ENCODE measurements at places on chromosomes 5 and 9.

- no peak for DNase-seq
These were observed 107.6 kb upstream of the RASGRF2 start for GRCh38 chr5:80852331-80853245.

DNA sequence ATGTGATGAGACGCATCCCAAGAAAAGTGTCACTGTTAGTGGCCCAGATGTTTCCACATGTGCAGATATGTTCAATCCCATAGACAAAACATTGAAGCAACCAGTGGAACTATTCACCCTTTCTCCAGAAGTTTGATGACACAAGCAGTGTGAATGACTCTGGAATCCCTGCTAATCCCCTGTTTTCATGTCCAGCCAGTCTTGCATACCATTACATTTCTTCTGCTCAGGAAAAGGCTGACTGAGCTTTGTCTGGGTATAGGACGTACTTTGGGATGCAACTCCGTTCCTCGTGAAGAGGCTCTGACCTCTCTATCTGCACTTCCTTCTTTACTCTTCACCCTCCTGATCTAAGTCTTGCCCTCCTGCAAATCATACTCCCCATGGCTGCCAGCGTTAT, 172.4 kb downstream of the NTRK2 start:
- DNase-seq: no peak

DNA sequence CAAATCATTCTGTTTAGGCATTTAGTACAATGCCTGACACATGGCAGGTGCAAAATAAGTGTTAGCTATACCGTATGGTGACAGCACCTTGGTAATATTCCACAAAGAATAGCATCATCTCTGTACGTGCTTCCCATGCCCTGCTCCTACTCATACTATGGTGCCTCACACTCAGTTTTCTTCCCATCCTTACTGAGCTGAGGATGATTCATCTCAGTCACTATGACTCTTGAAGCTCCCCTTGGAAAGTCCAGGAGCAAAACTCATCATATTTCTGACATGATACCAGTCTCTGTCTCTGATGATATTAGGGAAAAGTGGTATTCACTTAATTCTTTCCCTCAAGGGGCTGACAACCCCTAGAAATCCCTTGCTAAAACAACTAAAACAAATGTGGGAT, 423.3 kb downstream of the EFNA5 start:
- no peak for DNase-seq

- no peak for DNase-seq
These were observed 105.9 kb upstream of the RAI14 start for GRCh38 chr5:34550247-34550646.

GRCh38 chr5:11477786-11478185, 426.5 kb downstream of the CTNND2 start:
- no peak for DNase-seq

Measured in neural crest cell (in vitro differentiated cells).